GM13976 (cell line): ENCODE measurements at places on chromosomes 1 and 21.

GRCh38 chr1:57089855-57090254 lies 124.0 kb upstream of the C8B start:
- DNase-seq = no peak

DNA sequence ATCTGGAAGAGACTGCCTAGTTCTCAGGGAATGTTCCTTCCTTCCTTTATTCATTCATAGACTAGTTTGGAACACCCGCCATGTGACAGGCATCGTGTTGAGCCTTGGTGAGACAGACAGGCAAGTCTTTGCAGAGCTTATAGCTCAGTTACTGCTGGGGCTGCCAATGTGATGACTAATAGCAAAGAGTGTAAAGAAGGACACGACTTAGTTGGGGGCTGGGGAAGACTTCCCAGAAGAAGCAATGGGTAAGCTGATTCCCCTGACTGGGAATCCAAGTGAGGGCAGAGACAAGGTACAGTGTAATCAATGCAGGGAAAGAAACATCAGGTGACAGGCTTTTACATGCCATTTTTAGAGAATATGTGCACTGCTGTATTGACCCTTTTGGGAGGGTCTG lies 51.2 kb downstream of the TENT5C start:
- DNase-seq = no peak

GRCh38 chr1:42913426-42914091 lies 45.1 kb downstream of the SLC2A1 start:
- DNase-seq = peak; percentile 58

DNA sequence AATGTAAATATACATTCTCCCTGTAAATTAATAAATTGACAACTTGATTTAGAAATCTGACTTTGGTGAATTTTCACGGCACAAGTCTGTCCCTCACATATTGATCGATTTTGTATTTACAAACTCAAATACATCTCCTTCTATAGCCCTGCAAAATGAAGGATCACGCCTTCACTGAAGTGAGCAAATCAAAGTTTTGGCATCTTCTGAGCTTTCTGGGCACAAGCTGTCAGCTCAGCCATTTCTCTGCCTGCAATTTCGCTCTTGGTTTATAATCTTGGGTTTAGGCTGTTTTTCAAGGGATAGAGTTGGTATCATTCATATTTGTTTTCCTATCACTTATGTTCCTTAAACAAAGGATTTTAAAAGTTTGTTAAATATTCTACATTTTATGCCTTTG lies 25.8 kb downstream of the ANP32E start:
- DNase-seq = no peak

DNA sequence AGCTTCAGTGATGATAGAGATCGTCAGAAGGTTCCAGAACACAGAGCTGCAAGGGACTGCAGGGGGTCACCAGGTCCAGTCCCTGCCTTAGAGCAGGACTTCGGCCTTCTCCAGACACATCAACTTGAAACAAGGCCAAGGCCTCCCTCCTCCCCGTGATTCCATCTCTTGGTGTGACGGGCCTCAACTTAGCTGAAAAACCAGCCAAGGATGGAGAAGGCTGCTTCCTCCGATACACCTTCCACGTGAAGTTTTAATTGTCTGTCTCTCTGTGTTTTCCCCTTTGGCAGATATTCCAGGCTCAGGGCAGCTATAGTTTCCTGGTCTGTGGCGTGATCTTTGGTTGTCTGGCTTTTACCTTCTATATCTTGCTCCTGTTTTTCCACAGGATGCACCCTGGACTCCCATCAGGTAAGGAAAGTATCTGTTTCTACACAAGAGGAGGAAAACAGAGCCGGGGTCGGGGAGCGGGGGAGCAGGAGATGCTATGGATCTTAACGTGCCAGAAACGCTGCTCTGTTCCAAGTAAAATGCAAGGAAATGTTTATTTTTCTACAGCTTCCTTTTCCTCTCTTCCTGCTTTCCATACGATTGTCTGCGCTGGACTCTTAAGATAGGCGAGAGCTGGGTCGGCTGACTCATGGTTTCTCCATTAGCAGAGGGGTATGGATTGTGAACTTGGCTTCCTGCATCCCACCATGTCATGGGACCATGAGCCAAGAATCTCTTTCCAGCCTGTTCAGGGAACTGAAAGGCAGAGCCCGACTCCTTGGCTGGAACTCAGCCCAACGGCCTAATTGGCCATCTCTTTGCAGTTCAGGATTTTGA lies 32.8 kb downstream of the ELK4 start:
- DNase-seq = no peak

DNA sequence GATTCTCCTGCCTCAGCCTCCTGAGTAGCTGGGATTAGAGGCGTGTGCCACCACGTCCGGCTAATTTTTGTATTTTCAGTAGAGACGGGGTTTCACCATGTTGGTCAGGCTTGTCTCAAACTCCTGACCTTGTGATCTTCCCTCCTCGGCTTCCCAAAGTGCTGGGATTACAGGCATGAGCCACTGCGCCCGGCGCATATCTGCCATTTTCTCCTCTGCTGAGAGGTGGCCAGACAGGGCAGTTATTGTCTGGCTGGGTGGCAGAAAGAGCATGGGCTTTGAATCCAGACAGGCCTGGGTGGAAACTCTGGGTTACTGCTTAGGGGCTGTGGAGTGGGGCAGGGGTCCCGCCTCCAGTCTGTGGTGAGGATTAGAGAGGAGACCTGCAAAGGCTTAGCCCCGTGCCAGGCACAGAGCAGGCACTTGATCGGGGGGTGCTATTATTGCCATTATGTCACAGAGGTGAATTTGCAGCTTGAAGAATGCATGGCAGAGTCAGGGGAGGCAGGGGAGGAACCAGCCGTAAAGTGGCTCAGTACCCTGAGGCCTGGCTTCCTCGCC lies 73.9 kb downstream of the MAN1C1 start:
- no peak for DNase-seq

DNA sequence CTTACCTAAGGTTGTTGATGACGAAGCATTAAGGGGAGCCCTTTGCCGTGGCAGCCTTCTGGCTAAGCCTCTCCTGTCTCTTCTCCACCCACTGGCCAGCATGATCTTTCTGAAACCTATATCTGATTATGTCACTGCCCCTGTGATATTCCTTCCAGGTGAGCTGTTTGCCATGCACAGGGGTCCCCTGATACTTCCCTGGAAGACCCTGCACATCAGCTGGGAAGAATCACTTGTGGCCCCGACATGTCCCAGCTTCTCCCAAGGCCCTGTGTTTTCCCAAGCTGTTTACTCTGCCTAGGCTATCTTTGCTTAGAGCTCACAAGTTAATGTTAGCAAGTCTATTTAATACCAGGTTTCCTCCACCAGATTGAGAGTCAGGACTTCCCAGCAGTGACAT lies 12.3 kb downstream of the RD3 start:
- no peak for DNase-seq

GRCh38 chr21:37064841-37065240 lies 8.0 kb downstream of the PIGP start:
- DNase-seq = no peak

DNA sequence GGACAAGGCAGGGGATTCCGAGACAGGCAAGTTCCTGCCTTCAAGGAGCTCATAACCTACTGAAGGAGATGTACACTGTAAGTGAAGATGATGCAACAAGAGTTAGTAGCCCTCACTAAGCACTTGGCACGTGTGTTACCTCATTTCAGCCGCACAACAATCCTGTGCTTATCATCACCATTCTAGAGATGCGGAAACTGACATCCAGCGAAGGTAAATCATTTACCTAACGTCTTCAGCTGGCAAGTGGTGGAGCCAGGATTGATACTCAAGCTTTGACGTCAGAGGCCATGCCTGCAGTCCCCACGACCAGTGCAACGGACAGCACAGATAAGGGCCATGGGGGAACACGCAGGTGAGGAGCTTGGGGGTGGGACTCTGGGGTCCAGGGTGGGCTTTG lies 2.9 kb upstream of the UBXN10 start:
- DNase-seq = no peak

- no peak for DNase-seq
Observed at GRCh38 chr1:98331243-98331642, 330.3 kb upstream of the SNX7 start.

- no peak for DNase-seq
Observed at GRCh38 chr1:200520735-200521134, 99.8 kb downstream of the KIF14 start.

DNA sequence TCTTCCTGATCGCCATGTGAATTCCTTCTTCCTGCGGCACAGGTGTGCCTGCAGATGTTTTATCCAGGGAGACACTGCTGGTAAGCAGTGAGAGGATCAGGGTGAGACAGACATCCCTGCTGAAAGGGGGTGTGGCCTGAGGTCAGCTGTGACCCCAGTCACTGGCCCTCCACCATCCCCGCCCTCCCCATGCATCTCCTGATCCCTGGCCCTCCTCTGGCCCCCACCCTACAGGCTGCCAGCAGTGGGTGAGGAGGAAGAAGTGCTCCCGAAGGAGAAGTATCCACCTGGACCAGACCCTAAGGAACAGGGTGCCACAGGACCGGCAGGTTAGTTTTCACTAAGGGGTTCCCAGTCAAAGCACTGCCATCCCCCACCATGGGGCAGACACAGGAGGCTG lies 85.3 kb downstream of the GLIS1 start:
- no peak for DNase-seq

- no peak for DNase-seq
Observed at GRCh38 chr1:112637254-112638109, 17.9 kb downstream of the CAPZA1 start.

- no peak for DNase-seq
Observed at GRCh38 chr1:31793086-31793485, 22.7 kb downstream of the SPOCD1 start.

GRCh38 chr1:27686223-27686990 lies 14.4 kb upstream of the IFI6 start:
- no peak for DNase-seq

GRCh38 chr21:35475762-35476161 lies 426.7 kb upstream of the RUNX1 start:
- DNase-seq = no peak

DNA sequence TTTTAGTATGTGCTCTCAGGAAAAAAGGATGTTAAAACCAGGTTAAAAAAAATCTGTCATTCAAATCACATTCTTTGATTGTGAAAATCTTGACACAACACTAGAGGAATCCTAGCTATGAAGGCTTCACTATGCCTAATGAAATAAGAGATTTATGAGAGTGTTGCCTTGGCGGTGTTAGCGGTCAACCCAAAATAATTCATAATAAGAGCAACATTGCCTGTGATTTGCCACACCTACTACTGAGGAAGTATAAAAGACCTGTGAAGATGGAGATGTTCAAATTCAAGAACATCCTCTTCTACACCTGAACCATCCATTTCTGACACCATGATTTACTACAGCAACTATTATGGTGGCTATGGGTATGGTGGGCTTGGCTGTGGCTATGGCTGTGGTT lies at the start of gene KRTAP20-1:
Gene KRTAP20-1, plus strand, starts transcription at position 301 of the 400 bp plus-strand sequence. Its CDS starts 30 bp downstream, at position 331.
- no peak for DNase-seq

GRCh38 chr1:244362476-244362875 lies 89.2 kb downstream of the ADSS2 start:
- DNase-seq = no peak

- no peak for DNase-seq
Observed at GRCh38 chr1:150280138-150280707, 2.1 kb upstream of the CIART start.
